ENCODE measurements at places on chromosomes 2 and 18. TPM values are rescaled to one million over a fixed set of nuclear protein-coding genes. Genes with fewer than 3 reads are reported as not detected.

Gene DCTN1
- 107 TPM for total RNA-seq

Gene ACYP2
- 8.0 TPM for total RNA-seq

Gene LRRC30
- total RNA-seq = not detected

Gene DLX2
- total RNA-seq = 0.61 TPM

Gene NT5C1B
- total RNA-seq = not detected

Gene NFATC1
- 6.2 TPM for total RNA-seq

Gene ACKR3
- total RNA-seq = 19.4 TPM

Gene CD207
- not detected for total RNA-seq

Gene DPY30
- 93.8 TPM for total RNA-seq

Gene STON1
- total RNA-seq = 0.39 TPM

Gene IL36B
- 0.37 TPM for total RNA-seq

Gene FSHR
- total RNA-seq = not detected

Gene ZC3H6
- total RNA-seq = 0.29 TPM

Gene UNC50
- 44.3 TPM for total RNA-seq

Gene KIF5C
- 0.32 TPM for total RNA-seq

Gene MYCN
- not detected for total RNA-seq

Data from A549 treated with ZK216348 at 1 μM for 4 hours (cell line).